ENCODE measurements at places on chromosomes 7 and 10. TPM values are rescaled to one million over a fixed set of nuclear protein-coding genes. Genes with fewer than 3 reads are reported as not detected.

ZNF398 gene
- 8.1 TPM for total RNA-seq

STEAP1 gene
- total RNA-seq = 120 TPM

ADAP1 gene
- 1.1 TPM for total RNA-seq

EN2 gene
- total RNA-seq = not detected

ESYT2 gene
- 129 TPM for total RNA-seq

DNA sequence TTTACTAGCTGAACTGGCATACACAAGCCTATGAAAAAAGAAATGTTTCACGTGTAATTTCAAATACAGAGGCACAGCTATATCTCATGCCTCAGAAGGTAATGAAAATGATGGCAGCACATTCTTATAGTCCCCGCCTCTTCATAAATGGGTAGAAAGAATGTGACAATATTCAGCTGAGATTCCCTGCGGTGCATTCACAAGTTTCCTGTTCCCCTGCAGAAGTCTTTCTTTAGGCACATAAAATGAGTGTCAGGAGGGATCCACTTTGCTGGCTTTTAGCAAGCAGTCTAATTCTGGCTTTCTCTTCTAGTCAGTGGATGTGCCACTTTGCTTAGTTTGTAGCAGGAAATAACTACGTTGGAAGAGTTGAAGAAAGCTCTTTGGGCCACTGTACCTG is 56.1 kb downstream of the DGKB start:
- peaks cover 15% of the 10 kb centered on the region for H3K4me1 ChIP-seq
- DNase-seq = no peak
- H3K4me3 ChIP-seq = no peak overlapping the region

- DNase-seq = no peak
- no peak overlapping the region for H3K4me3 ChIP-seq
- H3K36me3 ChIP-seq = no peaks in the 10 kb centered on the region
- H3K27ac ChIP-seq = no peak overlapping the region
- no peaks in the 10 kb centered on the region for H3K27me3 ChIP-seq
These were observed 58.3 kb downstream of the DOCK4 start for GRCh38 chr7:112147793-112148361.

DNA sequence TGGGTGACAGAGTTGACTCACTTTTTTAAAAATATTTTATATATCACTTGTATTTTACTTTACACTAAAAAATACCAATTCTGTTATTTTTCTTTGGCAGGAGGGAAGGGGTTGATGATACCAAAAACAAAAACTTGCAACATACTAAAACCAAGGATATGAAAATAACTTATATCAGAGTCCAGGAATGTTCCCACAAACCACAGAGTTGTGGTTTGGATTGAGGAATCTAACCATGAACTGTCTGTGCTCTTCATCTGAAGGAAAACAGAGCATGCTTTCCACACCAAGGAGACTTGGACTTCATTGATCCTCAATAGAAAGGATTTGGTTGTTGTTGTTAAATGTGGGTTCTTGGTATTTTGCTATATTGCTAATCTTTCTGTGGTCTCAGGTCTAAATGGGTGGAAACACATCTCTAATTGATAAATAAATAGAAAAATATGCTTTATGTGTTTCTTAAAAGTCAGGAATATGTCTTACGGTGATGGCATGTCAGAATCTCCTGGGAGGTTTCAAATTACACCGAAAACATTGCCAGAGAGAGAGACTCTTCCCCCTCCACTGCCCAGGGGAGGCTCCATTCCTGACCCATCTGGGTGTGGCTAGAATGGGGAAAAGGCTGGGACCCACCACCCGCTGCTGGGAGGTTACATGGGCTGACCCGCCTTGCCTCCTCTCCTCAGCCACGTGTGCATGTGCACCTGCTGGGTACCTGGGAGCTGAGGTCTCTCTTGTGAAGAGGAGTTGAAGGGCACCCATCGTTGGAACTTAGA is 46.9 kb upstream of the STK17A start:
- DNase-seq = peak; percentile 90
- 0 out of 2 replicates have a peak overlapping the region, but pooled peaks have one; percentile 11 for H3K4me3 ChIP-seq

DNA sequence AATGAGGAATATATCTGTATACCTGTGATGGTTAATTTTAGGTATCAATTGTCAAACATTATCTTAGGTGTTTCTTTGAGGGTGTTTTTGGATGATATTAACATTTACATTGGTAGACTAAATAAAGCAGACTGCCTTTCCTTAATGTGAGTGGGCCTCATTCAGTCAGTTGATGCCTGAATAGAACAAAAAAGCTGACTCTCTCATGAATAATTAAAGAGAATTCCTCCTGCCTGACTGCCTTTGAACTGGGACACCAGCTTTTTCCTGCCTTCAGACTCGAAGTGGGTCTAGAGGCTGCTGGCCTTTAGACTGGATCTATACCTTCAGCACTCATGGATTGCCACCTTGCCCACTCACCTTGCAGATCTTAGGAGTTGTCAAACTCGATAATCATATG is 117.9 kb upstream of the TMEM168 start:
- H3K4me1 ChIP-seq = no peaks in the 10 kb centered on the region
- H3K36me3 ChIP-seq = peaks cover 25% of the 10 kb centered on the region
- no peak overlapping the region for H3K27ac ChIP-seq
- H3K27me3 ChIP-seq = no peaks in the 10 kb centered on the region
- H3K4me3 ChIP-seq = no peak overlapping the region

DNA sequence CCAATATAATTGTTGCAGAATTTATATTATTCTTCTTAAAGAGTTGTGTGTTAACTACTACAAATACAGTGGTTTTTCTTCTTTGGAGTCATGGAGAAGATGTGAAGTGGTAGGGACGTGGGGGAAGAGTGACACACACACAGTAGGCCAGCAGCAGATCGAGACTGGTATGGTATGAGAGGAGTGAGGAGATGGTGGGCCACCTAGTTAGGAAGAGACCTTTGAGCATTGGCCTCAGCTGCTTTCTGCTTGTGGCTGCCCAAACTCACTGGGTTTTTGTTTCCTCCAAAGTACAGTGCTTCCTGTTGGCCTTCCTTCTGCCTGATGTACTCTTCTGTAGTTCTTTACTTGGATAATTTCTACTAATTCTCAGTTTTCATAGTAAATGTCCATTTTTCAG is 14.6 kb downstream of the VCL start:
- no peak for DNase-seq
- H3K4me1 ChIP-seq = peaks cover 65% of the 10 kb centered on the region
- H3K27me3 ChIP-seq = no peaks in the 10 kb centered on the region
- H3K36me3 ChIP-seq = 0 out of 2 replicates have a peak, but pooled peaks cover 6% of the 10 kb centered on the region

- H3K27ac ChIP-seq = no peak overlapping the region
- no peaks in the 10 kb centered on the region for H3K27me3 ChIP-seq
- H3K36me3 ChIP-seq = no peaks in the 10 kb centered on the region
- no peak overlapping the region for H3K4me3 ChIP-seq
These were observed 46.7 kb downstream of the ZNF777 start for GRCh38 chr7:149414171-149414570.

GRCh38 chr7:71414490-71414889 is 282.5 kb downstream of the GALNT17 start:
- DNase-seq = no peak
- no peaks in the 10 kb centered on the region for H3K36me3 ChIP-seq
- H3K4me3 ChIP-seq = no peak overlapping the region

DNA sequence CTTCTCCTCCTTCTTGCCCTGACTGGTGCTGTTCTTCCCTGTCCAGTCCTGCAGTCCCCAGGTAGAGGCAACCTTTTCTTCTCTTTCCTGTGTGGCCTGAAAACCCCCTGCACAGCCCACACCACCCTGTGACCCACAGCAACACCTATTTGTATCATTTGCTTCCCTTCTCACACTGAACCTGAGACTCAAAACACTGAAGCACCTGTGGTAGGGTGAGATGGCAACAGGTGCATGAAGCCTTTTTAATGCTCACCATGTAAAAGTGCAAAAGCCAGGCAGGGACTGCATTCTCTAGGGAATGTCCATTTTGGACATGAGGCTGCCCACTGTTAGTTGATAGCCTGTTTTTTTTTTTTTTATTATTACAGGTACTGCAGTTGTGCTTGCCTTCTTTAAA is 71.4 kb downstream of the LRMDA start:
- H3K36me3 ChIP-seq = no peaks in the 10 kb centered on the region
- peaks cover 25% of the 10 kb centered on the region for H3K4me1 ChIP-seq

- DNase-seq = no peak
- no peaks in the 10 kb centered on the region for H3K27me3 ChIP-seq
- no peaks in the 10 kb centered on the region for H3K36me3 ChIP-seq
- no peak overlapping the region for H3K4me3 ChIP-seq
- no peaks in the 10 kb centered on the region for H3K4me1 ChIP-seq
These were observed 43.6 kb downstream of the MGAM start for GRCh38 chr7:142039231-142039630.

DNA sequence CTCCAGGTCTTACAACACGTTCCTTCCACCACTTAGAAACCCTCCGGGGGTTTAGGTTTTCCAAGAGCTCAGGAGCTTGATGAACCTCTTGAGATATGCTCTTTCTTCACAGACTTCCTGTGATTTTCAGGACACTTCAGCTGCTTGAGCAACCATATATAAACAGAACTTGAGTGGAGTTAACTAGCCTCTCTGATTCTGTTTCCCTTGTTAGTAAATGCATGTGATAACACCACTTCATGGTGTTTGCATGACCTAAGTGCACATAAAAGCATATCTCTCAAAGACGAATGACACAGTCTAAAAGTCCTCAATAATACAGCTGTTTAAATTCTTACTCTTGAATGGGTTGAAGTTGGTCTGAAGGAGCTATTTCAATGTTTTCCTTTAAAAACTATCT is 9.9 kb downstream of the PRR15 start:
- H3K4me1 ChIP-seq = no peaks in the 10 kb centered on the region
- H3K4me3 ChIP-seq = no peak overlapping the region
- DNase-seq = no peak
- H3K27me3 ChIP-seq = no peaks in the 10 kb centered on the region
- H3K27ac ChIP-seq = no peak overlapping the region
- H3K36me3 ChIP-seq = no peaks in the 10 kb centered on the region

DNA sequence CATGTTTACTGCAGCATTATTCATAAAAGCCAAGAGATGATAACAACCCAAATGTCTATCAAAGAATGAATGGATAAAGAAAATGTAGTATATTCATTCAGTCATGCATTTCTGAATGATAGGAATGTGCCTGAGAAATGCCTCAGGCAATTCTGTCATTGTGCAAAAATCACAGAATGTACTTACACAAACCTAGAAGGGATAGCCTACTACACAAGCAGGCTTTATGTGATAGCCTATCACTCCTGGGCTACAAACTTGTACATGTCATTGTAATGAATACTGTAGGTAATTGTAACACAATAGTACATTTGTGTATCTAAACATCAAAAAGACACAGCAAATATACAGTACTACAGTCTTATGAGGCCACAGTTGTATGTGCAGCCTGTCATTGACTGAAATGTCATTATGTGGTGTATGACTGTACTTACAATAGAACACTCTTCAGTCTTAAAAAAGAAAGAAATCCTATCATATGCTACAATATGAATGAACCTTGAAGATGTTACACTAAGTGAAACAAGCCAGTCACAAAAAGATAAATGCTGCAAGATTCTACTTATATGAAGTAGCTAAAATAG is 141.8 kb upstream of the GPR22 start:
- H3K27me3 ChIP-seq = no peaks in the 10 kb centered on the region
- H3K4me3 ChIP-seq = no peak overlapping the region
- DNase-seq = peak; percentile 40
- peaks cover 8% of the 10 kb centered on the region for H3K4me1 ChIP-seq

DNA sequence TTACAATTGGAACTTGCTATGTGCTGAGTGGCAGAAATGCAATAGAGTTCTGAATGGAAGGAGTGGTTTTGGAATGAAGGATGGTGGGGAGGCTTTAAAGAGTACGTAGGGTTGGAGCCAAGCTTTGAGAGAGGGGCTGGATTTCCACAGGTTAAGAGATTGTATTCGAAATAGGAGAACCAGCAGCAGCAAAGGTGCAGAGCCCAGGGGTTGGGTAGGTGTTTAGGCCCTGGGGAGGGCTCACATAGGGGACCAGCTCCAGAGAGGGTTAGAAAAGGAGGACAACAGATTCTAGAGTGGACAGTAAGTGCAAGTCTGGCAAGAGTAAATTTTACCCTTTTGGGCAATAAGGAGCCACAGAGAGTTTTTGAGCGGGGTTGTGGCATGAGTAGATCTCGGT is 297.2 kb downstream of the RPS24 start:
- DNase-seq = no peak
- no peaks in the 10 kb centered on the region for H3K36me3 ChIP-seq
- peaks cover 26% of the 10 kb centered on the region for H3K4me1 ChIP-seq
- no peaks in the 10 kb centered on the region for H3K27me3 ChIP-seq

- no peaks in the 10 kb centered on the region for H3K27me3 ChIP-seq
- no peaks in the 10 kb centered on the region for H3K4me1 ChIP-seq
- no peak overlapping the region for H3K27ac ChIP-seq
These were observed 248.7 kb upstream of the NPVF start for GRCh38 chr7:25476863-25477499.

DNA sequence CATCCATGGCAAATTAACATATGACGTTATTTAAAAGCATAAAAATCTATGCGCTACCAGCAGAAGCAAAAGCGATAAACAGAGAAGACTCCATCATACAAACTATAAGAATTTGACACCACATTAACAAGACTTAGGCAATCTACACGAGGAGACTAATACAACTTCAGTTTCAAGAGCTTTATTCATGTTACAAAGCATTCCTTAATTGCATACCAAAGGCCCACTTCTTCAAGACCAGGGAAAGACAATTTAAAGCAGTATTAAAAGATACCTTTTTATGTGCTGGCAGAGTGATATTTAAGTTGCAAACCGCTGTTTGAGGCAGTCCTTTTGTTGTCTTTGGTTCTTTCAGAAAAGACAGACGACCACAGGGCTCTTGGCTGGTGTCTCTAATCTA is 176.0 kb upstream of the CCDC6 start:
- H3K27me3 ChIP-seq = no peaks in the 10 kb centered on the region
- no peak for DNase-seq

GRCh38 chr10:3814838-3815220 is 29.8 kb upstream of the KLF6 start:
- no peaks in the 10 kb centered on the region for H3K27me3 ChIP-seq
- no peak for DNase-seq

DNA sequence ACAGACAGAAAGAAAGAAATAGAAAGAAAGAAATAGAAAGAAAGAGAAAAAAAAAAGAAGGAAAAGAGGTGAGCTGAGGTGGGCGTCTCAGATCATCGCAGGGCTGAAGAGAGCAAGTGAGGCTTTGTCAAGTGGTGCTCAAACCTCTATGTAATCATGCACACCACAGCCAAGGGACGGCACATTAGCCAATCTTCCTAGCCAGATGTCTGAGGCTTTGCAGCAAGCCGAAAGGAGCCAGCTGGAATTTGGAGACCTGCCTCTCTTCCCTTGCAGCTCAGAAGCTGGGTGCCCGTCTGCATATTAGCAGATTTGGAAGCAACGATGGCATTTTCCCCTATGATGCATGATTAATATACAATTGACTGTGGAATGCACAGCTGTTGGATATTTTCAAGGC is 52.5 kb downstream of the ADRA2A start:
- H3K36me3 ChIP-seq = no peaks in the 10 kb centered on the region
- H3K27me3 ChIP-seq = no peaks in the 10 kb centered on the region
- H3K4me3 ChIP-seq = no peak overlapping the region
- H3K4me1 ChIP-seq = peaks cover 23% of the 10 kb centered on the region
- peak; percentile 59 for DNase-seq
- H3K27ac ChIP-seq = no peak overlapping the region
